Aorta (tissue), 5 donors: ENCODE measurements at places on chromosomes 11 and 22. TPM values are rescaled to one million over a fixed set of nuclear protein-coding genes. Genes with fewer than 3 reads are reported as not detected.

DNA sequence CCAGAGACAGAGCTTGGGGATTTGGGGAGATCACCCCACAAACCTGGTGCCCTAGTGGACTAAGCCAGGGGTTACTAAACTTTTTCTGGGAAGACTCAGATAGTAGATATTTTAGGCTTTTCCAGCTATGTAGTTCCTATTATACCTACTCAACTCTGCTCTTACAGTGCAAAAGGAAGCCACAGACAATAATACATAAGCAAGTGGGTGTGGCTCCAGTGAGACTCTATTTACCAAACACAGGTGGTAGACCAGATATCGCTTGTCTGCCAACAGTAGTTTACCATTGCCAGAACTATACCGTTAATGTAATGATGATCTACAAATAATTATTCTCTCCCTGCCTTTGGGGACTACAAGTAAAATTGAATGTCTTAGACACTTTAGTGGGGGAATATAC lies 6.9 kb downstream of the LDHC start:
- no peak for DNase-seq

Gene OR5P2
- not detected for total RNA-seq

DNA sequence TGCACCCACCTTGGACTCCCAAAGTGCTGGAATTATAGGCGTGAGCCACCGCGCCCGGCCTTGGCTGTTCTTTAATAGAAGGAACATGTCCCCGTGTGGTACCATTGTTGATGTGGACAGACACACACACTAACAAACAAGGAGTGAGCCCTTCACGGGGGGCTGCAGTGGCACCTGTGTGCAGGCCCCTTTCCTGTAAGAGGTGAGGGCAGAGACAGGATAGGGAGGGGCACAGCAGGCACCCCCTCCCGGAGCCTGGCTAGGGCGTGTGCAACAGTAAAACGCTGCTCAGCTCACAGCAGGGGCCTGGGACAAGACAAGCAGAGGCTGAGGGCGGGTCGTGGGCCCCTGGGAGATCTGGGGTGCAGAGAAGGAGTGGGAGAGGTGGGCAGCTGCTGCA lies 37.8 kb downstream of the GRIK4 start:
- peak; percentile 20 for DNase-seq

Gene CLMP
- 70.9 TPM for total RNA-seq

GRCh38 chr22:46833228-46833627 lies 70.8 kb downstream of the TBC1D22A start:
- DNase-seq: peak; percentile 67

GRCh38 chr11:110526323-110526722 lies 96.6 kb downstream of the FDX1 start:
- no peak for DNase-seq

DNA sequence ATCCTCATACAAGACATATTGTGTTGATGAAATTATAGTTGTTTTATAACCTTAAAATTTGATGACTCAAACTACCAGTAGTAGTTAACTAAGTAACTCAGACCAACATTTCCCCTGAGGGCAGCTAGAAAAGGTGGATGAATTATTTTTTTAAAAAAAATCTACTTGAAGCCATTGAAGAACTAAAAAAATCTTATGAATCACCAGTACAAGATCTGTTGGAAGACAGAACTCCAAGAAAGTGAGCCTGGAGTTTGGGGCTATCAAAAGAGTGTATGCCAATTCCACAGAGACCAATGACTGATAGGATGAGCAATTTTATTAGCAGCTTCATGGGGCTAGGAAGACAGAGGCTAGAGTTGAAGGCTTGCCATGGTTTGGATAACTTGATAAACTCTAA lies 72.4 kb downstream of the CYP2R1 start:
- no peak for DNase-seq

Gene RTN4RL2
- 4.3 TPM for total RNA-seq

DNA sequence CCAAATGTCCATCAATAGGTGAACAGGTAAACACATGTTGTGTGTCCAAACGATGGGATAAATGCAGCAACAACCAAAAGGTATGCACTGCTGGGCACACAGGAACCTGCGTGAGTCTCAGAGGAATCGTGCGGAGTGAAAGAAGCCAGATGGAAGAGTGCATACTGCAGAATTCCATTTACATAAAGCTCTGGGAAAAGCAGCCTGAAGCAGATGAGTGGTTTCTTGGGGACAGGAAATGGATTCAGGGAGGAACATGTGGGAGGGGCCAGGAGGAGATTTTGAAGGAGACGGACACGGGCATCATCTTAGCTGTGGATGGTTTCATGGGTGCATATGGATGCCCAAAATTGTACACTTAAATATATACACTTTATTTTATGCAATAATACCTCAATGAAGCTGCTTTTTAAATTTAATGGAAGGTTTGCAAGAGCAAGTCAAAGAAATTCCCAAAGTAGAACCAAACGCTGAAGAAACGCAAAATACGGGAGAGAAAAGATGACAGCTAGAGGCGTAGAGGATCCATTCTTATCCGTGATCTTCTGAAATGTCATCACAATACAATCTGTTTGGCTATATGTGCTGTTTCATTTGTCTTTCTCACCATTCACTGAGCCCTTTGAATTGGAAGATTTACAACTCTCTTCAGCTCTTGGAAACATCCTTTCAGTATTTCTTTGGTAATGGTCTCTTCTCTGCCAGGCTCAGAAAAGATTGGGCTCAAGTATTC lies 24.5 kb downstream of the ST14 start:
- DNase-seq: peak; percentile 2

DNA sequence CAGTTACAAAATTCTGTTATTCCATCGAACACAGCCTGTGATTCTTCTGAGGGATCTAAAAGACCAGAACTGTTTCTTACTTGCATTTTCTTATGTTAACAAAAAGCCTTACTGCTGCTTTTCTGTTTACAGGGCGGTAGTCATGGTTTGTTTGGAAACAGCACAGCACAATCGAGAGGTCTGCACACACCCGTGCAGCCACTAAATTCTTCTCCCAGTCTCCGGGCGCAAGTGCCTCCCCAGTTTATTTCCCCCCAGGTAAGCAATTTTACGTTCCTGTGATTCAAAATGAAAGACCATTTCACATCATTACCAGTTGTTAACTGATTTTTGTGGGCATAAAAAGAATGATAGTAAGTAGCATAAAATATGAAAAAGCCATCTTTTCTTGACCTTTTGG lies 60.8 kb upstream of the ADSL start:
- DNase-seq: no peak

DNA sequence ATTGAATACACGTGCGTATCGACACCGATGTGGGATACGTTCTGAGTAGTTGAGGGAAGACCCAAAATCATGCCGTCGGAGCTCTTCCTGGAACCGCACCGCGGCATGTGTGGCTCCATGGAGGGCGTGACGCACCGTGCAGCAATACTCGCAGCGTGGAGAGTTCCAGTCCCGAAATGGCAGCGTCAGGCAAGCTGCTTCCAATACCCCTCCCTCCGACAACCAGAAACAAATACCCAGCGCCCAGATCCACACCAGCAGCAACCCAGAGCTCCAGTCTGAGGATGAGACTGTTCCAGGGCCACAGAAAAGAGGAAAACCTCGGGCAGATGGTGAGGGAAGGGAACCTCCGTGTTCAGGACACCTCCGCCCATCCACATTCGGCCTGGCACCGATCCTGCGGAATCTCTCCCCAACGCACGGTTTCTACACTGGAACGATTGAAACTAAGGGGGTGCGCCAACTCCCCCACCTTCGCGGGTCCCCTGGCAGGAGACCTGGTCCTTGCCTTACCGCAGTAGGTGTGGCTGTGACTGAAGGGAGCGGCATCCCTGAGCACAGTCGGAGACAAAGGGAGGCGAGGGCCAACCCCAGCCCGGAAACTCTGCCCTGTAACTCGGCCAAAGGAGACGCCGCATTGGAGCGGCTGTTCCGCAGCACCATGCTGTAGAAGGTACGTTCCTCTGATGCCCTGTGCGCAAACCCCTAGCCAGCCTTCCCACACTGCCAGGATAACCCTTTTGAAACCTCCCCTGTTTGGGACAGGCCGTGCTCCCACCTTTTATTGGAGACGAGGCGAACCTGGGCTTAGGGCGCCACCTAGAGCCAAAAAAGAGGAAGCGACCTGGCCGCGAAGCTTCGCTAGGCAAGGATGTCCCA lies 28.2 kb downstream of the DBX1 start:
- DNase-seq: peak; percentile 84

- peak; percentile 75 for DNase-seq
Measured at GRCh38 chr22:19036523-19037273, 85.5 kb downstream of the DGCR2 start.

Gene HBE1
- not detected for total RNA-seq

DNA sequence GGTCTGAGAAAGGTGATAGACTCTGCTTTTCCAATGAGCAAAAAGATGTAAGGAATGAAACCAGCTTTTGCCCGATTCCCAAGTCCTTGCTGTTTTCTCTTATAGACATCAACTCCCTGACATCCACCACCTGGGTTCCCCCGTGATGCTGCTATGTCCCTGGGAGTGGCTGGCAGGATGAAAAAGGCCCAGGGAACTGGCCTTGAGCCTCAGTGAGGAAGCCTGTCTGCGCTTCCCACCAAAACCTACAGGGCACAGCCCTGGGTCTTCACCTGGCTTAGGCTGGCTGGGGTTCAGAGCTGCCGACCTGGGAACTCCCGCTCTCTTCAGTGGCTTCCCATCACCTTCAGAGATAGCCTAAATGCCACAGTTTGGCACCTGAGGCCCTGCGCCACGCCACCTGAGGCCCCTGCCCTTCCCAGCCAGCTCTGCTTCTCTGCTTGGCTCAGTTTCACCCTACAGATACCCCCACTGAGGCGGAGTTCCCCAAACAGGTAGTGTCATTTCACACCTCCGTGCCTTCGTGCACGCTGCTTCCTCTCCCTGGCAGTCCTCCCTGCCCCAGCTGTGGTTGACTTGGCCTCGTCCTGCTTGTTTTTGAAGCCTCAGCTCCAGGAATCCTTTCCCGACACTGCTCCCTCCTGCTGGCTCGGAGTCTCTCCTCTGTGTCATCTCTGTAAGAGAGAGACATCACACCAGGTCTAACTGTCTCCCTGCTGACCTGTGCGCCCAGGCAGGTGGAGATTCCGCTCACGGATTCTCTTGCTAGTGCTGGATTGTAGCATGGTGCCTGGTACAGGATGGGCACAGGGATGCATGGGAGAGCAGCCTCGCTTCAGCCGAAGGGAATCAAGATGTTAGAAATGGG lies 10.7 kb downstream of the SLC37A2 start:
- DNase-seq: no peak
